ENCODE measurements at places on chromosomes 12 and 14.

GRCh38 chr14:94466706-94467370 lies 9.2 kb downstream of the SERPINA9 start:
- peak; percentile 5 for DNase-seq

GRCh38 chr14:75981426-75982265 lies at the start of gene TGFB3:
Gene TGFB3, minus strand, starts transcription at chr14:75981995. Its CDS starts 1,102 bp downstream, at chr14:75980893.
- peak; percentile 58 for DNase-seq

DNA sequence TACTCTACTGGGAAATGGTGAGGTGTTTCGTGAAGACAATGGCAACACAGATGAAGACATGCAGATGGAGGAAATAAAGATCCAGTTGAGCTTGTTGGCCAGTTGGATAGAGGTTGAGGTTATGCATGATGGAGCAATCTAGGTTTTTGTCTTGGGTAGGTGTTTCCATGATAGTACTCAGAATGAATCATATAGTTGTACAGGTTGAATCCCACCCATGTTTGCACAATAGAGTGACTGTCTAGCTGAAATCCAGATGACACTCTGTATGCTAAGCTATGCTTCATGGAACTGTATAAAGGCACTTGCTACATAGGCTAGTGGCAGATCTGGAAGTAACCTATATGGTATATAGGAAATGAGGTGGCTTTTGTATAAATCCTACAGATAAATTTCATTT lies 264.9 kb downstream of the NAV3 start:
- DNase-seq = no peak

DNA sequence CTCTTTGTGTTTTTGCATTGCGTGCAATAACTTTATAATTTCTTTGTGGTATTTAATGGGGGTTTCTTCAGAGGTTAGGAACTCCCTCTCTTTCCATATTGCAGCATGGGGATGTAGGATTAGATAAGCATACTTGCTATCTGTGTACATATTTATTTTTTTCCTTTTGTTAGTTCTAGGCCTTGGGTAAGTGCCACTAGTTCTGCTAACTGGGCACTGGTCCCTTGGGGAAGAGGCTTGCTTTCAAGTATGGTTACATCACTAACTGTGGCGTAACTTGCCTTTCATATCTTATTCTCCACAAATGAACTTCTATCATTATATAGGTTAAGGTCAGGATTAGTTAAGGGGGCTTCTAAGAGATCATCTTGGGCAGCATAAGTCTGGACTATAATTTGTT lies 31.5 kb upstream of the SLCO1B3 start:
- no peak for DNase-seq

- DNase-seq = no peak
These were observed 394.6 kb downstream of the PAWR start for GRCh38 chr12:79296133-79296532.

All from H9 (cell line).